Muscle of arm (tissue), 14 donors: ENCODE measurements at places on chromosomes 3 and 15.

GRCh38 chr3:191680989-191681597, 220.1 kb downstream of the PYDC2 start:
- DNase-seq: no peak

DNA sequence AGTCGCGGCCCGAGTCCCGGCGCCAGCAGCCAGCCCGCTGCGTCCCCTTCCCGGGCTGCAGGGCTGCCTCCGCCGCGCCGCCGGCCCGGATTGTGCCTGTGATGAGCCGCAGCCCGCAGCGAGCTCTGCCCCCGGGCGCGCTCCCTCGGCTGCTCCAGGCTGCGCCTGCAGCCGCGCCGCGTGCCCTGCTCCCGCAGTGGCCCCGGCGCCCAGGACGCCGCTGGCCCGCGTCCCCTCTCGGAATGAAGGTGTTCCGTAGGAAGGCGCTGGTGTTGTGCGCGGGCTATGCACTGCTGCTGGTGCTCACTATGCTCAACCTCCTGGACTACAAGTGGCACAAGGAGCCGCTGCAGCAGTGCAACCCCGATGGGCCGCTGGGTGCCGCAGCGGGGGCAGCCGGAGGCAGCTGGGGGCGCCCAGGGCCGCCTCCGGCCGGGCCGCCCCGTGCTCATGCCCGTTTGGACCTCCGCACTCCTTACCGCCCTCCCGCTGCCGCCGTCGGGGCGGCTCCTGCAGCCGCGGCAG, 1.2 kb downstream of the CHST2 start:
- DNase-seq: no peak

GRCh38 chr15:68421115-68421551, 10.8 kb downstream of the ITGA11 start:
- DNase-seq: no peak

DNA sequence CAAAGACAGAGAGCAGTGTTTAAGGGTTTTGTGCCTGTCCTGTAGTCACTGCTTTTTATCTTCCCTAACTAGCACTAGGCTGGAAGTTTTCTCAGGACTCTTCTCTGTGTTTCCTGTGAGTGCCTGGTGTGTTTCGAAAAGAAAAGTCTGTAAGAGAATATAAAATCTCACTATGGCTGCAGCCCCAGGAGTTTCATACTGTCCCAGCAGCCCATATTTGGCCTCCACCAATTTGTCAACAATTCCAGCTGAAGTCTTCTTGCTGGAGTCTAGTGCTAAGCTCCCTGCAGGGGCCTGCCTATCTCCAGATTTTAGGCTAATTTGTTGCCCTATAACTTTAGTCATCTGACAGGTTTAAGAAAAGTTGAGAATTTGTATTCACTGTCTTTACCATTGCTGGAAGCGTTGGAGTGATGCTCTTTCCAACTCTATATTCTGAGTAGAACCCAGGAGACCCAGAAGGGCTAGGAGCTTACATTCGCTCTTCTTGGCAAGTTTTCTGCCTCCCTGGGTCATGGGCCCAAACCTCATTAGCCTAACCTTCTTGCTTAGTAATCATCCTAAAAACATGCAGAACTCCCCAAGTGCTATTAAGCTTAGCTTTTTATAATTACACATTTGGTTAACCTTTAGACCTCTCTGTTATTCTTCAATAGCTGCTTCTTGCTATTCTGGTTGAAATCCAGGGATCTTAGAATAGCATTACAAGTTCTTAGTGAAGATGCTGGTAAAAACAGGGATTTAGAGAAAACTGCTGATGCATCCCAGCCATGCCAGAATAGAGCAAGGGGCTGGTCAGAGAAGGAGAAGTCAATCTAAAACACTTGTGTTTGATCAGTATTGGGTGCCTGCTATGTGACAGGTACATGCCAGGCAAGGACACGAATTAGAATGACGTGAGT, 283.1 kb downstream of the NEK10 start:
- DNase-seq: peak; percentile 39

GRCh38 chr3:26591926-26592325, 30.6 kb upstream of the LRRC3B start:
- DNase-seq: peak; percentile 81

GRCh38 chr15:80587816-80588456, 107.2 kb upstream of the ABHD17C start:
- DNase-seq: no peak

GRCh38 chr3:65888980-65889706, 149.6 kb downstream of the MAGI1 start:
- DNase-seq: no peak

GRCh38 chr15:31023841-31024240, 32.4 kb upstream of the MTMR10 start:
- no peak for DNase-seq

- DNase-seq: peak; percentile 22
Observed at GRCh38 chr15:67880651-67881182, 40.9 kb upstream of the RNU6-1 start.

DNA sequence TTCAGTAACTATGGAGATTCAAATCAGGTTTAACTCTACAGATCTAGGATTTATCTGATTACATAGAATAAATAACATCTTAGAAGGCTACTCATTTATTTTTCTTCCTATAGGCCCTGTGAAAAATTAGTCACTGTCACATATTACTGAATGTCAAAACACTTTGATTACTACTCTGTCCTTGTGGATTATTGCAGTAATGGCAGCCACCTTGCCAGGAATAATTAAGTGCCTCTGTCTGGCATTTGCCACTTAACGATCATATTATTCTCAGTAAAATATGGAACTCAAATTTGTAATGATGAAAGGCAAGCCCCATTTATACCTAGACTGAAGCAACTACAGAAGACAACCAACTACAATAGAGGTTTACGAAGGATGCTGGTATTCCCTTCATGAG, 596.3 kb upstream of the ARPP21 start:
- DNase-seq: no peak

GRCh38 chr15:86892774-86893449, 813.2 kb downstream of the AGBL1 start:
- no peak for DNase-seq

DNA sequence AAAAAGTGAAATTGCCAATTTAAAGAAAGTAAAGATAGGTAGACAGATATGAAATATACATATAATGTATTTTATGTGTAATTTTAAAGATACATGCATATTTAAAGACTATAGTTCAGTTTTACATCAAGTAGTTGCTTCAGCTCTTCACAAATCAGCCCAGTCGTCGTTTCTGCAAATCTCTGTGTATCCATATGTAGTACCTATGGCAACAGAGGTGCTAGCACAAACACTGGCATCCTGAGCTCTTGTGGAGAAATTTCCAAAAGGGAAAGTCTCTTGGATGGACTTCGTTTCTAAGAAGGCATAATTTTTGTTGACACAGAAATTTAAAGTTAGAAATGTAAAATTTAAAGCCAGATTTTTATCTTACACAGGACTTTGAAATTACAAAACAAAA, 1284.7 kb downstream of the ROBO1 start:
- peak; percentile 32 for DNase-seq

DNA sequence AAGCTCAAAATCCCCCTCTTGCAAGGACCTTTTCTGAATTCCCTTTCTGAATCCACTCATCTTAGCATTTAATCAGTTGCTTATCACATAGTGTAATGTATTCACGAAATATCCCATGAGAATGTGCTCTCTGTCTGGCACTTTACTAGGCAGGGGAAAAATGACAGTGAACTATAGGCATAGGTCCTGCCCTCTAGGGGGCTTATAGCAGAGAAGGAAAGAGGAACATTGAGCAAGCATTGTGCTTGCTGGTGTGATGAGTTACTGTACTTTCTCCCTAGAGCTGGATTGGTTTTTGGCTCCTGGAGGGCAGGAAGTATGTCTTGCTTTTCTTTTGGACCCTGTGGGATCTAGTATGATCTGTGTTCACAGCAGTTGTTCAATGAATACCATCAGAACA, 26.5 kb downstream of the DUOX2 start:
- no peak for DNase-seq

DNA sequence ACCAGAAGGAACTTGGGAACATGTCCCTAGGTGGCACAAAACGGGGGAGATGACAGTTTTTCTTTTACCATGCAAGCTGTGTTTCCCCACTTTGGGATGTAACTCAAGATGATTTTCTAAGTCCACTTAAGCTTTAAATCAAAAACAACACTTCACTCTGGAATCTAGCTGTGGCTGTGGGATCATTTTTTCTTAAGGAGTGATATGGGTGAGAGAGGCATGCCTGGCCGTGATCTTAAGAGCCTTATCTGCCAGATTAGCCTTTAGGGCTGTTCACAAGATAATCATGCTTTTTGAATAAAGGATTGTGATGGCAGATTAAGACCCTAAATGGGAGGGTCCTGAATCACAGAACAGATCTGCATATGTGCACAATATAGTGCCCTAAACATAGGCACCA, 384.8 kb upstream of the SEMA6D start:
- DNase-seq: no peak

DNA sequence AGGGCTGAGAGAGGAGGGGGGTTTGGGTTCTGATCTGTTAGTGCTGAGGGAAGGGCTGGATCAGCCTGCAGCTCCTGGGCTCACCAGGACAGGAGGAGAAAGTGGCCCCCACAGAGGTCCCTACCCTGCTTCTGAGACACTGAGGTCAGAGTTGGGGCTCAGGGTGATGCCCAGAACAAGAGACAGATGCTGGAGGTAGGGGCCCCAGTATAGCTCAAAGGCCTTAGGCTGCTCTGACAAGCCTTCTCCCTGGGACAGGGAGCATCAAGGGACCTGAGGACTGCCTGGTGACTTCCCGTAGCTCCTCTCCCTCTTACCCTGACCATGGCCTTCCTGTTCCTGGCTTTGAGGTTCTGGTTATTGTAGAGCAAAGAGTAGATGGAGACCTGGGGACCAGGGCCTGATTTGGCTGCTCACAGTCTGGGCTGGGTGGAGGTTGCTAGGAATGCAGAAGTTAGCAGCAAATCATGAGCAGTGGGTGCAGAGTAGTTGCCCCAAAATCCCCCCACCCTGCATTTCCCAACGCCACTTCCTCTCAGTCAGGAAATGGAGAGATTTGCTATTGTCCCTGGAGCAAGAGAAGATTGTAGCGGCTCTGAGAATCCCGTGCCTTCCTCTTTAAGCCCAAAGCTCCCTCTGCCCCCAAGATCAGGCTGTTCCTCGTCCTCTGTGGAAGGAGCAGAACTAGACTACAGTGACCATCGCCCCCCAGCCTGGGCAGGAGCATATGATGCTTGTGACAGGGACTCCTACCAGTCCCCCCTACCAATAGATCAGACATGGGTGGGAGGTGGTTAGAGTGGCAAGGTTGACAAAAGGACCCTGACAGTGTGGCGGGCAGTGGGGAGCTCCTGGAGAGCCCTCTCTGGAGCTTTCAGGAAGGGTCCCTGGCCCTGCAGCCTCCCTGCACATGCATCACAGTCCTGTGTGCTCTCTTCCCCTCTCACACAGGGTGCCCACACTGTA, 47.4 kb upstream of the SEC22A start:
- DNase-seq: no peak

GRCh38 chr15:71591057-71591456, 219.3 kb upstream of the NR2E3 start:
- no peak for DNase-seq
